T-helper 1 cell (primary cell): ENCODE measurements at places on chromosomes 7 and 10.

DNA sequence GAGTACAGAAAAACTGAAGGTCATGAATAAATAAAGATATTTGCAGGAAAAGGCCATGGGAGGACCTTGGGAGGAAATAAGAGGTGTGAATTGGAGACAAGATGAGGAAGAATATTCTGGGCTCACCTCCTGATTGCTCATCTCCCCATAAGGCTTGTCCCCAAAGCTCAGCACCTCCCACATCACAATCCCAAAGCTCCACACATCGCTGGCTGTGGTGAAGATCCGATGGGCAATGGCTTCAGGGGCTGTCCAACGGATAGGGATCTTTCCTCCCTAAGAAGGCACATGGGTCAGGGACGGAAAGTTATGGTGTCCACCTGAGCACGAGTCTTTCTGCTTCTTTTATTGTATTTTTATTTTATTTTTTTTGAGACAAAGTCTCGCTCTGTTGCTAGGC is 12.9 kb downstream of the ZYX start:
- no peak for DNase-seq

- DNase-seq = no peak
Measured at GRCh38 chr10:89954787-89955566, 253.6 kb downstream of the KIF20B start.

DNA sequence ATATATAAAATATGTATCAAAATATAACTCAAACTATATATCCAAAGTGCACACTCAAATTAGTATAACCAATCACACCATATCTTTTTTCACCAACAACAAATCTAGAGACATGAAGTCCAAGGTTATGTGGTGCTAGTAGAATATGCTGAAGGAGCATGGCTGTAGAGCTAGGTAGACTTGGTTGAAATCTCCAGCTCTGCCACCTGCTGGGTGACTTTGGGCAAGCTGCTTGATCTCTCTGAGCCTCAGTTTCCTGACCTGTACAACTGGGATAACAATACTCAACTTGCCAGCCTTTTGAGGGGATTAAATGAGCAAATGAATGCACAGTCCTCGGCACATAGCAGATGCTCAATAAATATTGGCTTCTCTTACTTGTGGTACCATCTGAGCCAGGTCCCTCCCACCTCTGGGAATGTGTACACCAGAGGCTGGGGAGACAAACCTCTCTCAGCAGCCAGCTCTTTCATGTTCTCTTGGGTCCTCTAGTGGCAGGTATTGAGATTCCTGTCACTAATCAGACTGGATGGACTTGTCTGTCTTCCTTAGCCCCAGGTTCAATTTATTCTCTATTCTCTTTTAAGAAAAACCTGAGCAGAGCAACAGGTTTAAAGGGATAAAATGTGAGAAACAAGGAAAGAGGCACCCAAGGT is 94.3 kb upstream of the PDE1C start:
- no peak for DNase-seq

GRCh38 chr10:63711867-63712716 is 190.9 kb downstream of the REEP3 start:
- no peak for DNase-seq

GRCh38 chr10:80416479-80417098 is 8.2 kb downstream of the PRXL2A start:
- DNase-seq = no peak

DNA sequence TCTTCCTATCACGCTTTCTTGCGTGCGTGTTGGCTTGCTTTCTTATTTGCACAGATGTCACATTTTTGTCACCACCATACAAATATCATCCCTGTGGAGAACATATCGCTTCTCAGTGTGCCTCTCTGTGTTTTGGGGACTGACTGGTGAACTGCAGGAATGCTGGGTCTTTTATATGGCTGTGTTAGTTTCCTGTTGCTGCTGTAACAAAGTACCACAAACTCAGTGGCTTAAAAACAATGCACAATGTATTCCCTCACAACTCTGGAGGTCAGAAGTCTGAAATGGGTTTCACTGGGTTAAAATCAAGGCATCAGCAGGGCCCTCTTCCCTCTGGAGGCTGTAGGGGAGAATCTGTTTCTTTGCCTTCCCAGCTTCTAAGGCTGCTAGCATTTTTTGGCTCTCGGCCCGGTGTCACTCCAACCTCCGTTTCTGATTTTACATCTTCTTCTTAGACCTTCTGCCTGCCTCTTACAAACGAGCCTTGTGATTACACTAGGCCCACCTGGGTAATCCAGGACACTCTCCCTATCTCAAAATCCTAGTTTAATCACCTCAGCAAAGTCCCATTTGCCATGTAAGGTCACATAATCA is 82.0 kb downstream of the LRMDA start:
- no peak for DNase-seq

- DNase-seq = no peak
Measured at GRCh38 chr10:74916283-74916682, 89.9 kb downstream of the KAT6B start.

- no peak for DNase-seq
Measured at GRCh38 chr10:14365266-14365665, 34.5 kb upstream of the FRMD4A start.

DNA sequence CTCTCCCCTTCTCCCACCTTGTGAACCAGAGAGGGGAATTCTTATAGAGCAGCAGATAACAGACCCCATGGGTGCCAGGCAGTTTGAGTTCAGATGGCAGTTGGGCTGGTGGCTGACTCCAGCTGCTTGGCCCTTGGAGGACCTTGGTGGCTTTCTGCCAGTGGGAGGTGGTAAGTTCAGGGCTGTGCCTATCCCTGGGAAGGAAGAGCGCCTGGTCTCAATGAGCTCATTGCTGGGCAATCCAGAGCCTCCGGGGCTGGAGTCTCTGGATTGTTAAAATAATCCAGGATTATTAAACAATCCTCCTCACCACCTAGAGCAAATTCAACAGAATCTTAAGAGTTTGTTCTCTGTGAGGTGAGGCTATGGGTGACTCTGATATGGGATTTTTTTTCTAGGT is 105.2 kb downstream of the FANK1 start:
- no peak for DNase-seq

- DNase-seq = no peak
Measured at GRCh38 chr7:84291756-84292155, 97.2 kb upstream of the SEMA3A start.

GRCh38 chr7:88315522-88315921 is 8.8 kb upstream of the STEAP4 start:
- DNase-seq = no peak

DNA sequence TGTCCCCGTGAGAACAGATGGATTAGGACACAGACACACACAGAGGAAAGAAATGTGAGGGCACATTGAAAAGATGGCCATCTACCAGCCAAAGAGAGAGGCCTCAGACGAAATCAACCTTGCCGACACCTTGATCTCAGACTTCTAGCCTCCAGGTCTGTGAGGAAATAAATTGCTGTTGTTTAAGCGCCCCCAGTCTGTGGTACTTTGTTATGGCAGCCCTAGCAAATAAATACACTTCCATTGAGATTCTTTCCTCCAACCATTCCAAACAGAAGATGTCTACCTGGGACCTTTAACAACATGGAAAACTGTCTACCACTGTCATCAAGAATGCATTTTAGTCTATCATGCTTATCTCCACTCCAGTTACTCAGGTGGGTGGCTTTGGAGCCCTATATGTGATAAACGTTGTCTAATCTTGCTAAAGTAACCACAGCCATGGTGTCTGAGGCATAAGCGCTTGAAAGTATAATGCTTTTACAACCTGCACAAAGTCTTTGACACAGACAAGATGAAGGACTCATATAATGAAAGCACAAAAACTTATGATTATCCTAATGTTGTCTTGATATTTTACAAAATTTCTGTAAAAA is 244.3 kb downstream of the MTERF1 start:
- no peak for DNase-seq

DNA sequence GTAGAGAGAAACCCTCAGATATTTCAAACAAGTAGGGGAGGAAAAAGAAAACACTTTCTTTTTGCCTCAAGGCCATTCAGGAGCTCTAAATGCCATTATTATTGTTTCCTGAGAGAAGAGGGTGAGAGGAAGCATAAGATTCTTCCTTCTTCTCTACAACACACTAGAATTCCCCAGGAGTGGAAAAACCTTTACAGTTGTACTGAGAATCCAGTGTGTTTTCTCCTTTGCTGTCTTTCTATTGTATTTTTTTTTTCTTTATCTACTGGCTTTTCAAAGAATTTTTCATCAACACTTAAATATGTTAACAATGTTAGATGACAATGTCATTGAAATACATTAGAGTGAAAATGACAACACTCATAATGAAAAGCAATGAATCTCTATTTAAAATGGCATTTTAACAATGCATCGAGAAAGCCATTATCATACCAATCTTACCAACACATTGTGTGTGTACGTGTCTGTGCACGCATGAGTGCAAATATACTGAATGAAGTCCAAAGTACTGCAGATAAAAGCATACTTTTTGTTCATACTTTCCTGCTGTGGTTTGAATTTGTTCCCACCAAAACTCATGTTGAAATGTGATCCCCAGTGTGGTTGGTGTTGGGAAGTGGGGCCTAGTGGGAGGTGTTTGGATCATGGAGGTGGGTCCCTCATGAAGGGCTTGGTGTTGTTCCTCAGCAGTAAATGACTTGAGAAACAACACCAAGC is 24.2 kb upstream of the MACC1 start:
- no peak for DNase-seq

GRCh38 chr10:9957351-9957750 is 1060.3 kb upstream of the CELF2 start:
- no peak for DNase-seq

DNA sequence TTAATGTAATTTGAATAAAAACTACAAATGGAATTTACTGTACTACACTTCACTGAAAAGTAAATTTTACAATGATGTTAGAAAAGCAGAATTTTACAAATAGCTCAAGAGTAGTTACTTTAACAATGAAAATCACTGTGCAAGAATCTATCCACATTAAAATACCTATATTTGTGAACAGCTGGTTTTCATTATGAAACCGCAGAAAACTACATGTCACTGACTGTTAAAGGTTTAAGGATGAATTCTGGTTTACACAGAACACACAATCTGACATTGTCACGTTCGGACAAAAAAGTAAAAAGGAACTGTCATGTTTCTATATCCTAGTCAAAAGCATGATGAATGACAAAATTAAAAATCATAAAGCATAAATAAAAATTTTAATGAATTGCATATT is 415.3 kb upstream of the PRKCQ start:
- DNase-seq = no peak

- no peak for DNase-seq
Measured at GRCh38 chr7:137306748-137307147, 36.8 kb downstream of the PTN start.

GRCh38 chr10:122852261-122852660 is 6.6 kb upstream of the CUZD1 start:
- DNase-seq = no peak

GRCh38 chr10:101969412-101969922 is 86.5 kb downstream of the ARMH3 start:
- DNase-seq = no peak

- DNase-seq = no peak
Measured at GRCh38 chr10:52437205-52437646, 123.1 kb downstream of the DKK1 start.

- no peak for DNase-seq
Measured at GRCh38 chr7:57416601-57417358, 33.2 kb upstream of the ZNF716 start.

DNA sequence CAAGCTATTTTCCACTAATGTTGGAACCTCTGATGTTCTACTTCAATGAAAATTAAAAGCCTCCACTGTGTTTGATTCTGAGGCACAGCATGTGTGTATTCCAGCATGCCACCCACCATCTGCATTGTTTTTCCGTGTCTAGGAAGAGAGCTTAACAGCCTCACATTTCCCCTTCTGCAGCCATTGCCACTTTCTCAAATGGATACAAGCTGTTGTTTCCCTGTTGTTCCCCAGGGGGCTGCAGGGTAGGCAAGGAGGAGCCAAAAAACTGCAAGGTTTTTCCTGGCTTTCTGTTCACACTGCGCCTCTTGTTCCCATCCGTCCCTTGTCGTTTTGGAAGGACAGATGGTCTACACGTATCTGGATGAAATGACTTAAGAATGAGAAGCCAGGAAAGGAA is 72.3 kb upstream of the DNAJB12 start:
- no peak for DNase-seq

GRCh38 chr10:3881622-3882021 is 96.6 kb upstream of the KLF6 start:
- DNase-seq = no peak

GRCh38 chr10:98340261-98340939 is 72.4 kb upstream of the LOXL4 start:
- no peak for DNase-seq

GRCh38 chr7:3866277-3866676 is 565.2 kb downstream of the SDK1 start:
- no peak for DNase-seq

- no peak for DNase-seq
Measured at GRCh38 chr10:81866753-81867152, 8.2 kb upstream of the NRG3 start.

- no peak for DNase-seq
Measured at GRCh38 chr7:30831227-30831626, 60.0 kb downstream of the MINDY4 start.

DNA sequence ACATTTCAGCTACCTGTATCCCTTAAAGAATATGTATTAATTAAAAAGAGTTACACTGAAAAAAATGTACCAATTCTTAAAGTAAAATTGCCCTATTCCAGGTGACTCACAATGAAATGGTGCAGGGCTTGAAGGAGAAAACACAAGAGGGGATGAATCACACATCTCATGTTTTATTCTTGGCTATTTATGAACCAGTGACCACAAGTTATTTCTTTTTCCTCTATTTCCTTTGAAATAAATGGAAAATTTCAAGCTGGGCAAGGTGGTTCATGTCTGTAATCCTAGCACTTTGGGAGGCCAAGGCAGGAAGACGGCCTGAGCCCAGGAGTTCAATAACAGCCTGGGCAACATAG is 106.8 kb downstream of the UBE2H start:
- DNase-seq = no peak

- no peak for DNase-seq
Measured at GRCh38 chr7:76509931-76510877, at the start of gene UPK3B. Gene UPK3B, plus strand, starts transcription at chr7:76510552. Its CDS starts 101 bp downstream, at chr7:76510653.

DNA sequence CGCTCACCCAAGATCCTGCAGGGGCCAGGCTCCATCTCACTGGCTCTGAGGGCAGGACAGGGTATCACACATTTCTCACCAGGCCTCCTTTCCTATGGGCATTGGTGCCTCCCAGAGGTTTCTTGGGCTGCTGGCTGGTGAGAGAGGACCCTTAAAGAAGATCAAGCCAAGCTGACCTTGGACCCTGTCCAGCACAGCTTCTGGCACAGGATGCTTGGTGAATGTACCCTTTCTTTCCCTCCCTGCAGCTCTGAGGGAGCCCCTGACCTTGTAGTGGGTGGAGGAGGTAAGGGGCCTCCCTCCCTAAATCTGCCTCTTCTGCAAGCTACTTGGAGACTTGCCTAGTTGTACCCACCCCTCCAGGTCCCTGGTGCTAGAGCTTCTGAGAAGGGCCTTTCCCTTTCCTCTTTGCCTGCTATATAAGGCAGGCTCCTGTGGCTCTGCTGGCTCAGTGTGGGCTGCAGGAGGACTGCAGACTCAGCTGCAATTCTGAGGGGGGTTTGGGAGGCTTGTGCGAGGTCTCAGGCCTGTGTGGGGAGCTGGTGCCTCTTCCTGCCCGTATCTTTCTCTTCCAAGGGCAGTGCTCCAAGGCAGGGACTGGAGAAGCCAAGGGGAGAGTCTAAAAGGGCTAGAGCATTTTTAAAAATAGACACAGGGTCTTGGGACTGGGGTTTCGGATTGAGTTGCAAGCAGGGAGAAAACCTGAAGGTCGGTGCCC is 11.7 kb upstream of the TRIM8 start:
- DNase-seq = no peak

GRCh38 chr10:95133997-95134396 is 60.0 kb upstream of the ACSM6 start:
- no peak for DNase-seq
